ENCODE measurements at places on chromosomes 12 and 14. TPM values are rescaled to one million over a fixed set of nuclear protein-coding genes. Genes with fewer than 3 reads are reported as not detected.

DNA sequence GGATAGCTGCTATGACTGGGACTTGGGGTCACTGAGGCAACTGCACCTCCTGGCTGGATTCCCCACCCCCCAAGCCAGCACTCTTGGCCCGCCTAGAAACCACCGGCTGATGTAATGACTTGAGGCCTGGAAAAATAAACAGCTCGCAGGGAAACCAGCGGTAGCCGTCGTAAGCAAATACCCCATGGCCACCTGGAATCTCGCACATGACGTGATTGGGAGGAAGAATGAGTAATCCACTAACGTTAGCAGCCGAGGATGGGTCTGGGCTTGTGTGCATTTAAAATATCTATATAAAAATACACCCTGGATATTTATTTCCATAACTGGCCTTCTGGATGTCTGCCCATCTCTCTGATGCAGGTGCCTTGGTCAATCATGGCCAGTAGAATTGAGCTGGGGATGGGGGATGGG is 120.1 kb downstream of the SMOC1 start:
- no peak overlapping the region for H3K4me3 ChIP-seq
- H3K27ac ChIP-seq, result no peak overlapping the region
- H3K27me3 ChIP-seq, result no peaks in the 10 kb centered on the region
- peaks cover 3% of the 10 kb centered on the region for H3K4me1 ChIP-seq
- peaks cover 20% of the 10 kb centered on the region for H3K36me3 ChIP-seq

DNA sequence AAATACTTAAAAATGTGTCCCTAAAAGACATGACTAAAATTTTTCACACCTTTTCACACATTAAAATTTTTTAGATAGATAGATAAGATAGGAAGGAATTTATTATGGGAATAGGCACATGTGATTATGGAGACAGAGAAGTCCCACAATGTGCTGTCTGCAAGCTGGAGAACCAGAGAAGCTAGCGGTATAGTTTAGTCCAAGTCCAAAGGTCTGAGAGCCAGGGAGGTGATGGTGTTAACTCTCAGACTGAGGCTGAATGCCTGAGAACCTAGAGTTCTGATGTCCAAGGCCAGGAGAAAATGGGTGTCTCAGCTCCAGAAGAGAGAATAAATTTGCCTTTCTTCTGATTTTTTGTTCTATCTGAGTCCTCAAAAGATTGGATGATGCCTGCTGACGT is 65.7 kb downstream of the POLR3B start:
- no peaks in the 10 kb centered on the region for H3K36me3 ChIP-seq
- DNase-seq, result no peak
- peaks cover 22% of the 10 kb centered on the region for H3K4me1 ChIP-seq
- no peak overlapping the region for H3K27ac ChIP-seq
- H3K4me3 ChIP-seq, result no peak overlapping the region
- H3K27me3 ChIP-seq, result no peaks in the 10 kb centered on the region

DNA sequence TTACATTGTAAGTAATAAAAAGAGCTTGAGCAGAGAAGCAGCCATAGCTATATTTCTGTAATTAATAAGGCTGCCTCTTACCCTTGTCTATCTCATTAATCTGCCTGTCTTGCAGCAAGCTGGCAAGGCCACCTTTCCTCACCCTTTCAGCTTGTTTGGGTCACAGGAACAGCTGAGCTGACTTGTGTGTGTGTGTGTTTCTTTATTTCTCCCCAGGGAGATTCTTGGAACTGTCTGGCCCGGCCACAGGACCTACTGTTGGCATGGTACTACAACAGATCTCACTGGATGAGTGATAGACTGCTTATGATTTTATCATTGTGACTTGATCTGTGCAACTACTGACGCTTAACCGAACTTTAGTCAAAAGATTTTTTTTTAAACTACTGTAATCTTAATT is 213.7 kb downstream of the SLC2A13 start:
- H3K27me3 ChIP-seq, result no peaks in the 10 kb centered on the region
- H3K36me3 ChIP-seq, result no peaks in the 10 kb centered on the region
- H3K4me3 ChIP-seq, result no peak overlapping the region
- DNase-seq, result no peak
- H3K4me1 ChIP-seq, result no peaks in the 10 kb centered on the region

- H3K4me1 ChIP-seq, result no peaks in the 10 kb centered on the region
- no peak for DNase-seq
- no peaks in the 10 kb centered on the region for H3K36me3 ChIP-seq
- H3K4me3 ChIP-seq, result no peak overlapping the region
- no peaks in the 10 kb centered on the region for H3K27me3 ChIP-seq
Observed at GRCh38 chr12:111389635-111390034, 16.1 kb upstream of the SH2B3 start.

DNA sequence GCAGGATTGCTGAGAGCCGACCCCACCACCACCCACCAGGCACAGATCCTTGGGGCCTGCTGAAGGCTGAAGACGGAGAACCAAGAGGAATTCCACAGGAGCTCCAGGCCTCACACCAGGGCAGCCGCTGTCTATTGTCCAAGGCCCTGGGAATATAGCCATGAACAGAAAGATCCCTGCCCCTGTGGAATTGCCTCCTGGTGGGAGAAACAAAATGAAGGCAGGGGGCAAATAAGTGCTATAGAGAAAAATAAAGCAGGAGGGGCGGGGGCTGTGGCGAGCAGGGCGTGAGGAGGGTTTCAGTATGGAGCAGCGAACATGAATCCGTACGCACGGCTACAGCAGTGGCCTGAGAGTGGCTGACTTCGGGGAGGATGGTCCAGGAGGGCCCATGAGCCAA is 96.1 kb downstream of the EML1 start:
- H3K4me3 ChIP-seq, result peak overlapping the region; percentile 11
- H3K27ac ChIP-seq, result peak overlapping the region; percentile 88
- DNase-seq, result peak; percentile 87
- no peaks in the 10 kb centered on the region for H3K36me3 ChIP-seq
- peaks cover 60% of the 10 kb centered on the region for H3K4me1 ChIP-seq

GRCh38 chr14:100618763-100619320 is 31.6 kb upstream of the BEGAIN start:
- no peaks in the 10 kb centered on the region for H3K36me3 ChIP-seq
- H3K4me3 ChIP-seq, result no peak overlapping the region
- H3K4me1 ChIP-seq, result peaks cover 6% of the 10 kb centered on the region

DNA sequence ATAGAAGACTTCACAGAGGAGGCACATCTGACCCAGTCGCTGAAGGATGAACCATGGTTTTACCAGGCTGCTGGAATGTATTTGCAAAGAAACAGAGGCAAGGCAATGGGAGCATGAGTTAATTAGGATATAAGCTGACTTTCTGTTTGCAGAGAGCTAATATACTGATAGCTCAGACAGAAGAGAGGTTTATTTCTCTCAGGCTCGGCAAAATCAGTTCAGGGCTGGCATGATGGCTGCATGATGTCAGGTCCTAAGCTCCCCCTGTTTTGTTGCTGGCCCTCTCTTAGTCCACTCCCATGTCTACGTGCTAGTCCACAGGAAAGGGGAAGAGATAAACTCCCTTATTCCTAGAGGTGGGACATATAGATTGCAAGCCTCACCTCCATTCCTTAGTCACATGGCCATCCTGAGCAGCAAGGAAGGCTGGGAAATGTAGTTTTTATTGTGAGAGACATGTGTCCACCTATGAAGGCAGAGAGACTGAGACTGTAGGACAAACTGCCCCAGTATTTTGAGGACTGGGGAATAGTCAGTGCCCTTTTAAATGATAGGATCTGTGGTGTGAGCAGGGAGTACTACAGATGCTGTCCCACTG is 224.5 kb downstream of the VRK1 start:
- no peaks in the 10 kb centered on the region for H3K36me3 ChIP-seq
- H3K4me3 ChIP-seq, result no peak overlapping the region
- peaks cover 15% of the 10 kb centered on the region for H3K4me1 ChIP-seq
- H3K27ac ChIP-seq, result no peak overlapping the region
- H3K27me3 ChIP-seq, result peaks cover 15% of the 10 kb centered on the region

DNA sequence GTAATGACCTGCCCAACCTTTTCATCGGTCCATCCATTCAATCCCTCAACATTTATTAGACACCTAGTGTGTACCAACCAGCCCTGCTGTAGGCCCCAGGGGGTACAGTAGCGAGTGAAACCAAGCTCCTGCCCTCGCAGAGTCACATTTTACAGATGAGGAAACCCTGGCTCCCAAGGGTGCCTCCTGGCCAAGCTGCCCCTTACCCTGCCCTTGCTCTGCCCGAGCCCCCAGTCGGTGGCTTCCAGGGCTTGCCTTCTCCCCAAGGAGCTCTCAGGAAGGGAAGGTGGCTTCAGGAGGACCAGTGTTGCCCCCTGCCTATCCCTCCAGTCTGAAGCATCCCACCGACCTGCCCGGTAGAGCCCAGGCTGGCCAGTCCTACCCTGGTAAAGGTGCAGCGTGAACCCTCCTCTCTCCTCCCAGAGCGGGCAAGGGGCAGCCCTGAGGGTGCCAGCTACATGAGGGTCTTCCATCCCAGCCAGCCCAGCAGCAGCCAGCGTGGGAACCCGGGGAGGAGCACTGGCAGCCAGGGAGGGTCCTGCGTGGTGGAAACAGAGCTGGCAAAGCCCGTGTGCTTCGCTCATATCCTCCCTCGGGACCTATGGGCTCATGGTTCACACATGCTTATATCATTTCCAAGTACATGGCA is 670 bp upstream of the BEGAIN start:
- H3K27ac ChIP-seq, result no peak overlapping the region
- peaks cover 36% of the 10 kb centered on the region for H3K27me3 ChIP-seq
- no peak for DNase-seq
- H3K4me3 ChIP-seq, result peak overlapping the region; percentile 36
- H3K4me1 ChIP-seq, result peaks cover 11% of the 10 kb centered on the region
- H3K36me3 ChIP-seq, result no peaks in the 10 kb centered on the region

DNA sequence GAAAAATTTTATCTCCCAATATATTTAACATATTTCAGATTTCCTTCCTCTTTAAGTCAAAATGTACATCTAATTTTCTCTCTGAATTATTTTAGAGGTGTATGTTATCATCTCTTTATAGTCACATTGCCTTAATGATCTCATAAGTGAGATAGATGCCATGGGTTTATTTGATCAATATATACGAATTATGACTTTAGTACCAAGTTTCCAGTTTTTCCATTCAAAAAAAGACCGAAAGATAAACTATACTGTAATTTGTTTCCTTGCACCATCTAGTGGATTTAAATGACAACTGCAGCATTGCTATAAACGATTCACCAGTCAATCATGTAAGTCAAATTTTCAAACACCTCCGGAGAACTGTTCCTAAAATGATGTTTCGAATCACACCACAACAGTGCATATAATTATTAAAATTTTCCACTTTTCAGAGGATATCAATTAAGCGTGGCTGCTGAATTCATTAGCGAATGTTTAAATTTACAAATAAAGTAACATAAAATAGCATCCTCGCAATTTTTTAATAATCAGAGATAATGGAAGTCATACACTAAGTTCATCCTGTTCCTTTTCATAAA is 419 bp upstream of the ATXN7L3B start:
- H3K27ac ChIP-seq, result peak overlapping the region; percentile 97
- peak; percentile 41 for DNase-seq
- H3K36me3 ChIP-seq, result peaks cover 5% of the 10 kb centered on the region
- peaks cover 23% of the 10 kb centered on the region for H3K4me1 ChIP-seq

- H3K27me3 ChIP-seq, result no peaks in the 10 kb centered on the region
- no peak overlapping the region for H3K27ac ChIP-seq
Observed at GRCh38 chr12:99157946-99158345, 489.6 kb upstream of the GARIN6 start.

DNA sequence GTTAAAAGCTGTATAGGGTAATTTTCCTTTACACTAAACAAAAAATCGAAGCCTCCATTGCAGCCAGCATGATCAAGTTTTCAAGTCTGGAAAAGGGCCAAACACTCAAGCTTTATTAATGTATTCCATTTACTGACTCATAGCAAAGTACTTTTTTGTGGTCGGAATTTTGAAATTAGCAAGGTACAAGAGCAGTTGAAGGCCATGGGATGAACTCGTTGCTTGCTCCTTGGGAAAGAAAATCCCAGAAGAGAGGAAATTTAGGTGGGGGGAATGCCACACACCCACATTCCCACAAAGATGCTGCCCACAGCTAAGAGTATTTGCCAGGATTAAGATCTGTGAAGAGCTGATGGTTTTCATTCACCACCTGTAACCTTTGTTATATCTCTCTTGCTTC is 333.7 kb downstream of the EGLN3 start:
- no peaks in the 10 kb centered on the region for H3K27me3 ChIP-seq
- peaks cover 15% of the 10 kb centered on the region for H3K4me1 ChIP-seq
- H3K27ac ChIP-seq, result no peak overlapping the region
- DNase-seq, result no peak
- no peaks in the 10 kb centered on the region for H3K36me3 ChIP-seq

DNA sequence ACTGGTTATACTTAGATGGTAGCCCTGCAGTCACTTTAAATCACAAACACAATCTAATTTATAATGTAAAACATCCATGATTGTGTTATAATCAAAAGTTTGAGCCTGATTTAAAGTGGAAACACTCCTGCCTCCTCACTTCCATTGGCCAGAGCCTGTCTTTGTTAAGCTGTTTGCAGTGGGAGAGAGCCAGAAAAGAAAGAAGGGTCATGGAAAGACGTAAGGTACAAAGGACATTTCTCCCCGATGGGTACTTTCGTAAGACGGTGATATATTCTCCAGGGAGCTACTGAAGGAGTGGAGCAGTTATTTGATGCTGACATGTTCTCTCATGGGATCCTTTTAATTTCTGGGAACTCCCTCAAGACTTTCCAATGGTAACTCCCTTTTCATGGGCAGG is 164.0 kb downstream of the METTL25 start:
- H3K27me3 ChIP-seq, result no peaks in the 10 kb centered on the region
- no peak overlapping the region for H3K27ac ChIP-seq
- H3K4me3 ChIP-seq, result no peak overlapping the region
- DNase-seq, result no peak
- H3K36me3 ChIP-seq, result no peaks in the 10 kb centered on the region

GRCh38 chr12:106141452-106141851 is 2.7 kb upstream of the NUAK1 start:
- H3K27ac ChIP-seq, result no peak overlapping the region
- no peak for DNase-seq
- H3K4me3 ChIP-seq, result no peak overlapping the region
- peaks cover 17% of the 10 kb centered on the region for H3K27me3 ChIP-seq

DNA sequence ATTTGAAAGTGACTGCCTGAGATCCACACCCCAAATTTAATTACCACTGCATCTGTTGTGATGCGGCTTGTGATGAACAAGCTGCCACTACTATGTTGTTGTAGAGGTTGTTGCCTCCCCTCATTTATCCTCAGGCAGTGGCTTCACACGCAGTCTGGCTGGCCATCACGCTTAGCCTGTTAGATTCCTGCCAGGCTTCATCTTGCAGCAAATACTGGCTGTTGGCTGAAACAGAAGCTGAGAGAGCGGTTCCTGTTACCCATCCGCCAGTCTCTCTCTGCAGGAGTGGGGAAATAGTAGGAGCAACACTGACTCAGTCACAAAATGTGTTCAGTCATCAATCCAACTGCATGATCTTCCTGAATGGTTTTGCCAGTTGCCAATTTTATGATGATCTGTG is 934.4 kb downstream of the FLRT2 start:
- H3K36me3 ChIP-seq, result no peaks in the 10 kb centered on the region
- H3K4me1 ChIP-seq, result no peaks in the 10 kb centered on the region
- DNase-seq, result no peak
- no peak overlapping the region for H3K27ac ChIP-seq

Gene MYH6
- total RNA-seq, result 0.03 TPM

Gene INHBE
- total RNA-seq, result not detected

Gene IFNG-AS1
- total RNA-seq, result not detected

Gene ATL1
- total RNA-seq, result 7.3 TPM

Gene KRT3
- total RNA-seq, result not detected

Data from neural progenitor cell (in vitro differentiated cells).